ENCODE measurements at places on chromosomes 5 and 9.

DNA sequence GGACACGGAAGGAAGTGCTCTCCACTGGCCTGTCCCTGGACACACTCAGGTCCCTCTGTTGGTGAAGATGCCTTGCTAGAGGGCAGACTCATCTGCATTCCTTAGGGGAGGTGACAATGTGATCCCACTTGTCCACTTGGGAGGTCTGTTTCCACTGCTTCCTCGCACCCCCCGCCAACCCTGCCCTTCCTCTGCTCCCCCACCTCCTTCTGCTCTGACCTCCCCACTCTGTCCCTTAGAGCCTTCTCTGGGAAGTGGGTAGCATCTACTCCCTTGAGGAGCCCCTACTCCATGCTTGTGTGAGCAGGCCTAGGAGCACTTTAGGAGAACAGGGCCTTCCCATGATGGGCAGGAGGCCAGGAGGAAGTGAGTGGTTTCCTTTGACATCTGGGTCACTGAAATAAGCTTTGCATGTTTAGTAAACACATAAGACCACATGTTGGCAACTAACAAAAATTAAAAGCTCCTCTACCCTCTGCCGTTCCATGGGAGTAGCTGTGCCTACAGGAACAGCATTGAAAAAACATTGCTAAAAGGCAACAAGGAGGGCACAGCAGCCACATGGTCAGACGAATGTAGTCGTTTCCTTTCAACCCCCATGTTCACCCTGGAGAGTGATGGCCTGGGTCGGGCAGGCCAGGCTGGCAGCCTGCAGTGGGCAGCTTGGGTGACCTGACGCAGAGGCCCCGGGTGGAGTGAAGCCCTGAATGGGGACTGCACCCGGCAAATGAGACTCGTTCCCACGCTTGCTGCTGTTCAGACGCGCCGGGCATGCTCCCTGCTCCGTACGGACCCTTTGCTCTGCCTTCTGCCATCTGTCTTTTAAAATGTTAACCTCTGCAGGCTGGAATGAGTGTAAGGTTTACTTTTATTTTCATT lies 634.0 kb downstream of the IRX1 start:
- DNase-seq: no peak

- peak; percentile 94 for DNase-seq
Measured at GRCh38 chr9:128947527-128948301, at the start of the genes DOLK and NUP188. TSS of gene DOLK (minus strand) at chr9:128947603. CDS start at chr9:128947303, 300 bp downstream. TSS of gene NUP188 (plus strand) at chr9:128947699. CDS start at chr9:128947720, 21 bp downstream.

GRCh38 chr9:37986771-37987258 lies 82.2 kb downstream of the SHB start:
- DNase-seq: no peak

GRCh38 chr5:127871503-127872153 lies 168.4 kb downstream of the CCDC192 start:
- DNase-seq: peak; percentile 81

DNA sequence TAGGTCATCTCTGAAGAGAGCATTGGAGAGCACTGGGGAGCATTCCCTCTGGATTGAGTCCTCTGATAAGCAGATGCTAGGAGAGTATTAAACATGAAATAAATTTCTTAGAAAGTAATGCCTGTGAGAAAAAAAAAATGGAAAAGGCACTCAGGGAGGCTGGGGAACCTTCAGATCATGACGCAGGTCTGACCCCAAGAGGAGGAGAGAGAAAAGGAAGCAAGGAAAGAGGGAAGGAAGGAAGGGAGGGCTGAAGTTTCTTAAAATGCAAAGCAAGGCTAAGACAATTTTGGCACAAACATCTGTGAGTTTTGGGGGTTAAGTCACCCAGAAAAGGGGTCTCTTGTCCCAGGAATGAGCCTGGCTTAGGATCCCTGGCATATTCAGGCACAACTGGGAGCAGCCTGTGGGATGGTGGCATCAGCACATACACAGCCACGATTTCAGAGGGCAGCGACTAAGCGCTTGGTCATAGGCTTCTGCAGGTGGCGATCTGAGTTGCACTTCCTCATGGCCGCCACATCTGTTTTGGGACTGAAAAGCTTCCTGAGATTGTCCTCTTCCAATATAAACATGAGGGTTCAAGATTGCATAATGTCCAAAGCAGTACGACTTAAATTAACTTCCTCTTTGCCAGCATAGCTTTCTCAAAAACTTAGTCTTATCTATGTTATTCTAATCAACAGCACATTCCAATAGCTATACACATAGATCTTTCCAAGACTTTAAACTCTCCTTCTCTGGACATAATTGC lies 692.7 kb downstream of the DNAH5 start:
- no peak for DNase-seq

GRCh38 chr5:590346-590745 lies 21.8 kb upstream of the CEP72 start:
- no peak for DNase-seq

DNA sequence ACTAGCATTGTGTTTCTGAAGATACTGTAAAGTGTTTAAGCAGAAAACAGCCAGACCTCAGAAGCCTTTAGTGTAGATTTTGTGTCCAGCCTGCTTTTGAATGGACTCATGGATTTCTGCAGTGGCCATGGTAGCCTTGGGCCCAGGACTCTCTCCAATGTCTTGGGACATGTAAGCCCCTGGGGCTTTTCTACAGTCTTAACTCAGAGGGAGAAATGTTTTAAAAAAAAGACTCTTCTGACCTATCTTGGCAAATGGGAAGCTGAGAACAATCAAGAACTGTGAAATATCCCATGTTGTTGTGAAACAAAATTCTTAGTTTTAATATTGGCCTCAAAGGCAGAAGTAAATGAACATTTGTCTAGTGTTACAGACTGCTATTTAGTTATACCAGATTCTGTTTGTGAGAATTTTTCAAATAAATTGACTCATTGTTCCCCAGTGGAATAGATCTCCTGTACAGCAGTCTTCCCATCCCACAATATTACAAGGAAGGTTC lies 112.5 kb upstream of the DMAC1 start:
- no peak for DNase-seq

DNA sequence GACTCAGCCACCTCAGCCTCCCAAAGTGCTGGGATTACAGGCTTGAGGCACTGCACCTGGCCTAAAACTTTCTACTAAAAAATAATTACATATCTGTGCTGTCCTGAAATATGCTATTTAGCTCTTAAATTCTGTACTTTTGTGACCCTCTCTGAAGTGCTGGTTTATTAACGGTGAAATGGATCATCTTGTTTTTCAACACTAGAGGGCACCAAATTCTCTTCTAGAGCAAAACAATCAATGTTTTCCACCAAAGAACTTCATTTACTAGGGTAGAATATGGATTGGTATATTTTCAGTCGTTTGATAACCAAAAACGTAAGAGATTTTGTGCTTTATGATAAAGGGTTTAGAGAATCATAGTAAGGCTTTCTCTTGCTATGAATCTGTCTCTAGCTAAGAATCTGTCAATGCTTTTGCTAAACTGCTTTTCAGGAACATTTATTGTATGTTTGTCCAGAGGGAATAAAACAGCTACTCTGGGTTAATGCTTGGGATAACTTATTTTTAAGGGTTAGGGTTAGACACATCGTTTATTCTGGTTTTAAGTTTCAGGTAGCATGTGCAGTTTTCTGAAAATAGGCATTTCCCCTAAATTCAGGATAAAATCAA lies 63.6 kb downstream of the RNF180 start:
- peak; percentile 45 for DNase-seq

GRCh38 chr5:127006744-127007143 lies 23.6 kb downstream of the MARCHF3 start:
- DNase-seq: no peak

GRCh38 chr5:84130006-84130580 lies 254.6 kb downstream of the EDIL3 start:
- DNase-seq: no peak

- DNase-seq: peak; percentile 52
Measured at GRCh38 chr9:79382458-79382857, 189.3 kb upstream of the TLE4 start.

- no peak for DNase-seq
Measured at GRCh38 chr5:179054876-179055275, 5.3 kb upstream of the ZNF354C start.

DNA sequence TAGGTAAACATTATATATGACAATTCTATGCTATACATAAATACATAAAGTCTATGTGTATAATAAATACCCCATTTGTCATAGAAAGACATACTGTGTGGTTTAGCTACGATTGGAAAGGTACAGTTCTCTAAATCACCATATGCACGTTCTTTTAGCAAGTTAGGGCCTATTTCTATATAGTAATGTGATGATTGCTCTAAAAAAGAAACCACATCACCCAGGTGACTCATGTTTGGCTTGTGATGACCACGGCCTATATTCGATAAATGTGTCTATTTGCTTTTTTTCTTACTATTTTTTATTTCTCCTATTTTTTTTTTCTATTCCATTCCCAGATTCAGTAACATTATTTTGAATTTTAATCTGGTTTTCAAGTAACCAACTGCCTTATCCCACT lies 34.7 kb downstream of the RETREG1 start:
- peak; percentile 68 for DNase-seq

DNA sequence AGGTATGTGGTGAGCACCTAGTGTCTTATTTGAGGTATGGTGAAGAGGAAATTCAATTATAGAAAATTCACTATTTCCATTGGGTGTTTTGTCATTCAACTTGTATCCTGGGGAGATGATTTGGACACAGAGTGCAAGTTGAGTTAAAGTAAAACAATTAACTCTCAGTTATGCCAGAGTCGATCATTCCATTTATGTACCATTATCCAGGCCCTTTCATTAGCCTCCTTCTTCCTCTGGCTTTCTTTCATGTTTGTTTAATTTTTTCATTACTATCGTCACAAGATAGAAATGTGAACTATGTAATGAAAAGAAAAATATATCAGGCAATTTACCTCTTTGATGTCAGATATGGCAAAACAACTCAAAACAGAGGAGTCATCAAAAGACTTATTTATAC lies 1347.2 kb upstream of the NUDT12 start:
- no peak for DNase-seq

DNA sequence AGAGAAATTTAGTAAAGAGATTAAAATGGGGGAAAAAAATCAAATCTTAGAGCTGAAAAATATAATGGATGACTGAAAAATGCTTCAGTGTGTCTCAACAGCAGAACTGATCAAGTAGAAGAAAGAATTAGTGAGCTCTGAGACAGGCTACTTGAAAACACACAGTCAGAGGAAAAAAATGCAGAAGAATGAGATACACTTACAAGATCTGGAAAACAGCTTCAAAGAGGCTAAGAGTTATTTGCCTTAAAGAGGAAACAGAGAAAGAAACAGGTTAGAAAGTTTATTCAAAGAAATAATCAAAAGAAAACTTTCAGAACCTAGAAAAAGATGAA lies 70.5 kb upstream of the OR2K2 start:
- DNase-seq: peak; percentile 45

DNA sequence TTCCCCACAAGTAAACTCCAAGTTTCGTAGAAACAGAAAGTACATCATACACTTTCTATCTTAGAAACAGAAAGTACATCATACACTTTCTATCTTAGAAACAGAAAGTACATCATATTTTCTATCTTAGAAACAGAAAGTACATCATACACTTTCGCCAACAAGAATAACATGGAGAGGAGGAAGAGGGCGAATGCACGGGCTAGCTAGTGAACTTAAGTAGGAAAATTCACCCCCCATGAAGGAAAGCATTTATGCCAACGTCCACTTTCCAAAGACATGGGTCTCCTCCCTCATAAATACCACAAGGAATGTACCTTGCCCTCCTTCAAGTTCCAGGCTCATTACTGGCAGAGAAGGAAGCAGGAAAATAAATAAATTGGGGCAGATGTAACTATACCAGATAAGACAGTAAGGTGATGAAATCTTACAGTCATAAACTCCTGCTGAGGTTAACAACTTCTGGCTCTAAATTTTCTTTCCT lies 64.7 kb downstream of the FRMD3 start:
- DNase-seq: no peak

GRCh38 chr5:11719888-11720481 lies 184.3 kb downstream of the CTNND2 start:
- DNase-seq: peak; percentile 47

GRCh38 chr9:4159696-4160095 lies 140.2 kb downstream of the GLIS3 start:
- no peak for DNase-seq

DNA sequence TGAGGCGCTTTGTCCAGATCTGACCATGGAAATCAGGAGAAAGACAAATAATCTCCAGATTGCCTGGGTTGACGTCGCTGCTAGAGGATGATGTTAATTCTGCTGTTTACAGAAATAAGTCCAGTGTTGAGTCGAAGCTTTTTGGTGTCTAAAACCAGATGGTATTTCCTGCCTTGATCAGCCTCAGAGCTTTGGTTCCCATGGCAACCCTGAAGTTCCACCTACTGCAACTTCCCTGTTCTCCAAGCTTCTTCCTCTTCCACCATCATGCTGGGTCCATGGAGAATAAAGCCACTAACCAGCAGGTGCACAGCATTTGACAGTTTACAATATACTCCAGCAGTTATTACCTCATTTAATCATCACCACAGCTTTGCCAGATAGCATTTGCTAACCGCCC lies 18.0 kb upstream of the GABBR2 start:
- no peak for DNase-seq

DNA sequence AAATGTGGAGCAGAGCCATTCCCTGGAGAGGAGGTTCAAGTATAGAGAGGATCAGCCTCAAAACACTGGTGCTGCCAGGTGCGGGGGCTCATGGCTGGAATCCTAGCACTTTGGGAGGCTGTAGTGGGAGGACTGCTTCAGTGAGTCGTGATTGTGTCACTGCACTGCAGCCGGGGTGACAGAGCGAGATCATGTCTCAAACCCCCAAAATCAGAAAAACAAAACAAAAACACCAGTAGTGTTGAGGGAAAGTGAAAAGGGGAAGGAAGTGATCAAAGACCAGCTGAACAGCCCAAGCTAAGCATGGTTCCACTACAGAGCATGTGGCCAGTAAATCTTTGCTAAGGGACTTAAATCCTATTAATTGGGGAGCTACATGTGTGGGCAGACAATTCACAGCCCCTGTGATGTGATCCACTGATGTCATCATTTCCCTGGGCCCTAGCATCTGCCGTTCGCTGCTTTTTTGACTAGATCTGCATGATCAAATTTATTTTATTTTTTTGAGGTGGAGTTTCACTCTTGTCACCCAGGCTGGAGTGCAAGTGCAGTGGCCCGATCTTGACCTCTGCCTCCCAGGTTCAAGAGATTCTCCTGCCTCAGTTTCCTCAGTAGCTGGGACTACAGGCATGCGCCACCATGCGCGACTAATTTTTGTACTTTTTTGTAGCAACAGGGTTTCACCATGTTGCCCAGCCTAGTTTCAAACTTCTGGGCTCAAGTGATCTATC lies 2.7 kb upstream of the PCBD2 start:
- DNase-seq: no peak

GRCh38 chr5:37604290-37604689 lies 225.2 kb downstream of the WDR70 start:
- DNase-seq: no peak

DNA sequence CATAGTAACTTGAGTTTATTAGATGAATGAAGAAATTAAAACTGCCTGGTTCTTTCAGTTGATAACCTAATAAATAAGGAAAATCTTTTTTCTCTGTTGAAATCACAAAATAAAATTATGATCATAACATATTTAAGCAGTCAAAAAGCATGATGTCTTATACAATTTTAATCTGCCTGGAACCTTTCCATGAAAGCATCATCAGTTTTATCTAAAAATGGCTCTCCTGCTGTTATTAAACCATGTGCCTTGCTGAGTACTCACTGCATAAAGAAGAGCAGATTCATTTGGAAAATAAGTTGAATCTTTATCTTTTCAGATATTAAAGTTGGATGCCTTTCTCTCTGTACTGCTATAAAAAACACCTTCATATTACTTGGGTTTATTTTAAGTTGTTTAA lies 148.8 kb downstream of the SLC24A2 start:
- no peak for DNase-seq

- no peak for DNase-seq
Measured at GRCh38 chr5:144100702-144101101, 69.8 kb downstream of the YIPF5 start.
